GM13977 (cell line): ENCODE measurements at places on chromosomes 3 and 15.

DNA sequence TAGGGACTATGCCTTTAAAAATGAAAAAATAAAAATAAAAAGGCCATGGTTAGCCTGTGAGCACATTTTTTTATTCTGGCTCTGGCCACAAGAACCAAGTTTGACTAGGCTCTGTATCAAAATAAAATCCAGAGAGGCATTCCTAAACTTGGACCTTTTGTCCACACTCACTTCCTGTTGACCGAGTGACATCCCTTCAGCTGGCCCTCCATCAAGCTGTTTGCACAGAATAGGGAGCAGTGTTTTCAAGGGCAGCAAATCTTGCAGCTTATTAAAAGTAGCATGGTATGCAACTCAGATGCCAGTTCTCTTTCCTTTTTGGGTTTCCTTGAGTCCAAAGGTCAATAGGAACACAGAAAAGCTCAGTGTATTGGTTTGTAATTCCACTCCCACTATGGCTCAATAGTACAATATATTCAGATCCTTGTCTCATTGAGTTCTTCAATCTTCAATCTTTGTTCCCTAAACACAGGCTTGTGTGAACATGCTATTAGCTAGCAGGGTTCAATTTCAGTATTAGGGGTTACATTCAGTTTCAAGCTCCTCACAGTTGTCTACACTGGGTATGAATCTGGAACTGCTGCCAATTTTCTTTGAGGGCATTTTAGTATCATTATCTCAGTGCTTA lies 244.5 kb downstream of the RBMS3 start:
- no peak for DNase-seq

GRCh38 chr3:27500035-27500434 lies 15.9 kb upstream of the SLC4A7 start:
- DNase-seq, result no peak

- DNase-seq, result no peak
These were observed 36.9 kb upstream of the ARPP21 start for GRCh38 chr3:35602395-35602936.

- no peak for DNase-seq
These were observed 54.8 kb upstream of the CHRM5 start for GRCh38 chr15:33913459-33913858.

- no peak for DNase-seq
These were observed 1.3 kb downstream of the FEM1B start for GRCh38 chr15:68278595-68279405.

GRCh38 chr3:112000966-112001365 lies 2.2 kb downstream of the TAGLN3 start:
- no peak for DNase-seq

GRCh38 chr15:92654662-92655061 lies 913 bp downstream of the FAM174B start:
- peak; percentile 37 for DNase-seq
